ENCODE measurements at places on chromosomes 2 and 18.

DNA sequence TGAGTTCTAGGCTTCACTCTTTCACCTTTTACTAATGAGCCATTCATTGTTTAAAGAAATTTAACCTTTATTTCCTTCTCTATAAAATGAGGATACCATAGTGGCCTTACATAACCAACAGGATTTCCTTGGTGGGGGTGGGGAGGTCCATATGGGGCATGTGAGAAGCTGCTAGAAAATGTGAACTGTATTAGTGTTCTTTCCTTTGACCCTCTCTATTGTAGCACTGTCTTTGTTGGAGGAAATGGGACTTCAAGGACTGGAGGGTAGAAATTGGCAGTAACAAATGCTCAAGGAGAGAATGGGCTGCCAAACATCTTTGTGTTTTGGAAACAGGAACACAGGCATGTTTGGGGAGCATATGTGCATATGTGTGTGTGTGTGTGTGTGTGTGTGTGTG, 468.7 kb upstream of the ZEB2 start:
- DNase-seq: no peak

- no peak for DNase-seq
Observed at GRCh38 chr2:226995625-226996041, 159.8 kb downstream of the RHBDD1 start.

- no peak for DNase-seq
Observed at GRCh38 chr18:37742436-37742835, 176.8 kb upstream of the CELF4 start.

GRCh38 chr2:9250091-9250490, 43.5 kb downstream of the ASAP2 start:
- no peak for DNase-seq

GRCh38 chr2:68764806-68765311, 30.2 kb downstream of the ARHGAP25 start:
- DNase-seq: no peak

- DNase-seq: no peak
Observed at GRCh38 chr2:45728458-45728942, 77.0 kb downstream of the PRKCE start.

DNA sequence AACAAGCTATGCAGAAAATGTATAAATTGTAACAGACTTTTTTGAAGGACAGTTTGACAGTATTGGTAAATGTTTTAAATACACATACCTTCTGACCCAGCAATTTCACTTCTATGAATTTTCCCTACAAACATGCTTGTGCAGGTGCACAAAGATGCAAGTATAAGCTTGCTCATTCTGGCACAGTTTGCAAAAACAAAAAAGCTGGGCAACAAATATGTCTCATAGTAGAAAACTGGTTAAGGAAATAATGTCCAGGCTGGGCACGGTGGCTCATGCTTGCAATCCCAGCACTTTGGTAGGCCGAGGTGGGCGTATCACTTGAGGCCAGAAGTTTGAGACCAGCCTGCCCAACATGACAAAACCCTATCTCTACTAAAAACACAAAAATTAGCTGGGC, 96.9 kb upstream of the NEDD4L start:
- DNase-seq: no peak

DNA sequence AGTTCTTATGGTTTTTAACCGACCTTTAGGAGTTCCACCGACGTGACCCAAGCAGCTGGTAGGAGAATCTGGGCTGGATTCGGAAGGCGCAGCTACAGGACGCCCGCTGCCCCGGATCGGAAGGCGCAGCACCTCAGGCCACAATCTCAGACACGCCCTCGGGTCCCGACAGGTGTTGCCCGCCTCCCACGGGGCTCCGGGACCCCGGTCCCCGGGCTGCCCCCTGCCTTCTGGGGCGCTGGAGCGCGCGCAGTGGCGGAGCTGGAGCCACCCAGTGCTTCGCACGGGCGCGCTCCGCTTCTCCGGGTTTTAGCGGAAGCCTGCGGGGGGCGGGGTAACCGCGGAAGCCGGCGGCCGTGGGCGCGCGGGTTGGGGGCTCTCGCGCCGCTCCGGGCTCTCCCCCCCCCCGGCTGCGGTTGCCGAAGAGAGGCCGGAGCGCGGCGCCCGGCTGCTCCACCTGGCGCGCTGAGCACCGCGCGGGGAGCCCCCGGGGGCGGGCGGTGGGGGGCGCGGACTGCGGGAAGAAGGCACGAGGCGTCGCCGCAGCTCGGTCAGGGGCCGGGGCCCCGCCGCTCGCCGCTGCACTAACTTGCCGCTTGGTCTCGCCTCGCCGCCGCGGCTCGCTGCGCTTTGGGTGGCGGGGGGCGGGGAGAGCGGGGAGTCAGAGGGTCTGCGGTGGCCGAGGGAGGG, 718.8 kb downstream of the DPP10 start:
- no peak for DNase-seq

GRCh38 chr2:33321236-33321771, 155.1 kb upstream of the RASGRP3 start:
- DNase-seq: no peak

GRCh38 chr2:12288048-12288447, 428.7 kb upstream of the TRIB2 start:
- DNase-seq: no peak

DNA sequence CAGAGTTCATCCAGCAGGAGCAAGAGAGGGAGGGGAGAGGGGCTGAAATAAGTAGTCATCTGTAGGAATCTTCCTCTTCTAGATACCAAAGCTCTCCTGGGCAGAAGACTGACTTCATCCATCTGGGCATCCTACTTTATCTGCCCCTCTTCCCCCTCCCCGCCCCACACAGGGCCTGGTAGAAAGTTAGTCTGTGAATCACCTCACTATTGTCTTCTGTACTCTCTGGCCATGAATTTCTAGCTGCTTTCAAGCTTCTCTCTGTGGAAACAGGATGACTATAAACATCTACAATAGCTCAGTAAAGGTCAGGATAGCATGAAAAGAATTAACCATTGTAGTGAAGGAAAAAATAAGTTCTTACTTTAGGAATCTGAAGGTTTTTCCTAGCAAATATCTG, 47.7 kb upstream of the RNU4ATAC start:
- no peak for DNase-seq

DNA sequence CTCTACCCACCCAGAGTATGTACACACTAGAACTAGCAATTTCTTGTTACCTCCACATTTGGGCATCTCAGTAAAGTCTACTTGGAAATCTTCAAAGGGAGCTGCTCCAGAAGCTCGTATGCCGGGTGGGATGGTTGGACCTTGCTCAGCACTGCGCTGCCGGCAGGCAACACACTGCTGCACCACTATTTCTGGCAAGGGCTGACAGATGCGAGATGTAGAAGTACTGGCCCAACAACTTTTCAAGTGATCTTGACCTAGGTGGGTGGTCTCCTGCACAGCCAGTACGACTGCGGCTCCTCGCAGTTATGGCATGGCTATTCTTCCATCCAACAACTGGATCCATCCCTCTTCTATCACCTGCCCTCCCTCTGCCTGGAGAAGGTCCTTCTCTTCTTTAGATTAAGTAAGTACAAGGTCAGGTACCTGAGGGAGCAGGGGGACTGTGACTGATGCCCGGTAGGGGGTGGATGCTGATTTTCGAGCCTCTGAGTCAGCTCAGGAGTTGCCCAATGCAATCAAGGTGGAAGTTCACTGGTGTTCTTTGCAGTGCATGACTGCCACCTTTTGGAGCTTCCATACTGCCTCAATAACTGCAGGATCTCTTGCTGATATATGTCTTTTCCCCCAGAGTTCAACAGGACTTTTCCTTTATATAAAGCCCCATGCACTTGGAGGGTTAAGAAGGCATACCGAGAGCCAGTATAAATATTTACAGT, 100.4 kb upstream of the SLC1A4 start:
- no peak for DNase-seq

DNA sequence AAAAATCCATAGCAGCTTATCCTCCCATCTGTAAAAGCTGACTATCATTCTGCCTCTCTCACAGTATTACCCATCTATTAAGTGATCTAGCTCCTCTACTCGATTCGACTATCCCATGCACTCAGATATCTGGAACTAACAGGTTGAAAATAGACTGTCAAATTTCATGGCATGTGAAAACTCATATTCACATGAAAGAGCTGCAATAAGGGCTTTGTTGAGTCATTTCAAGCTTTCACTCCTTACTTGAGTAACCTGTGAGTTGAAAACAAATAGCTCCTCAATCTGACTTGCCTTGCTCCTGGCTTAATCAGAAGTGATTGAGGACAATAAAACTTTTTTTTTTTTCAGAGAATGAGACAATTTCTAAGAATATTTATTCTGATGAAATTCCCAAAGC, 192.4 kb upstream of the ERBB4 start:
- DNase-seq: no peak

DNA sequence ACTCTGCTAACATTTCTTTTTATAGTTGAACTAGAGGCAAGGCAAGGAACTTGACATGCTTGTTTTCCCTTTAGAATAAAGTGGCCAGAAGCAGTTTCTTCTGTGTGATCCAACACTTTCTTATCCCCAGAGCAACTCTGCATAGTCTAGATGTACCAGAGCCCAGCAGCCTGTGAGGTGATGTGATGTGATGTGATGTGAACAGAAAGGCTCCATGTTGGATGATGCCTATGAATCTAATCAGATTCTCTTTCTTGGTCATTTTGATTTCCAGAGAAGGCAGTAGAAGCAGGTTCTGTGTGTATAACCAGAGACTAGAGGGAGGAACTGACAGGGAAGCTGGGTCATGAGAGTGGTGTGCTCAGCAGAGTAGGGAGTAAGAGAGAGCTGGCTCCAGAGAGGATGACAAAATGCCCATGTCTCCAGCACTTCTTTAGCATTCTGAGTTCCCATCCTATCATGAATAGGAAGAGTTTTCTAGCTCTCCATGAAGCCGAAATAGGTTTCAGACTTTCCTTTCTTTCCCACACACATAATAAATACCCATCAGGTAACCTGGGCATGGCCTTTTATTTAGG, 31.0 kb upstream of the PTH2R start:
- DNase-seq: no peak

DNA sequence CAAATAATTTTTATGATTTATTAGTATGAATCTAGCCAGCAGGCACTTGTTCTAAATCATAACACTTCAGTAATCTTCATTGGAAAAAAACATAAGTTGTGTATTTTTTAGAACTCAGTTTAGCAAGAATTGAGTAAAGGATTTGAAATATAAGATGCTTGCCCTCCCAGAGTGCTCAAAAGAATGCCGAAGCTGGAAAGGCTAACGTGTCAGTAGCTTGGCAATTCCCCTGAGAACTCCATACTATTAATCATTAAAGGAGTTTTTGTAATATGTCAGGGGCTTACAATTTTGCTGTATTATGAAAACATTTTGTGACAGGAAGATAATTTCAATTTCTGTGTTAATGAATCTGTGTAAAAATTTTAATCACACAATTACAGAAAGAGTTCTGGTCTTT, 122.7 kb downstream of the GULP1 start:
- no peak for DNase-seq

DNA sequence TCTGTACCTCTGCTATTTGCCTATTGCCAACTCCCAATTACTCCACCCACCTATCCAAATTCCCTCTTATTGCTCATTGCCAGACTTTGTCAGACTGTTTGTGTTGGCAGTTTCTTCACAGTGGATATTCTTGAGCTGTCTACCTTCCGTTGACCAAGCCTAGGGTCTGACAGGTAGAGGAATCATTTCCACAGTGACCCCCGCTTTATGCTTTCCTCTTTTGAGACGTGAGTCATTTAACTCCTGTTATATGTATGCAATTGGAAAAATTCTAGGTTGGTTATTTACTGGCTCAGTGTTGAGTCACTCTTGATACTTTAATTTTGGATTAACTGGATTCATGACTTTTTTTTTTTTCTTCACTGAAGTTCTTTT, 187.7 kb downstream of the IRS1 start:
- DNase-seq: no peak

- DNase-seq: no peak
Observed at GRCh38 chr18:55588870-55589595, 1.0 kb upstream of the TCF4 start.

- no peak for DNase-seq
Observed at GRCh38 chr2:73156539-73157124, 43.9 kb upstream of the RAB11FIP5 start.

DNA sequence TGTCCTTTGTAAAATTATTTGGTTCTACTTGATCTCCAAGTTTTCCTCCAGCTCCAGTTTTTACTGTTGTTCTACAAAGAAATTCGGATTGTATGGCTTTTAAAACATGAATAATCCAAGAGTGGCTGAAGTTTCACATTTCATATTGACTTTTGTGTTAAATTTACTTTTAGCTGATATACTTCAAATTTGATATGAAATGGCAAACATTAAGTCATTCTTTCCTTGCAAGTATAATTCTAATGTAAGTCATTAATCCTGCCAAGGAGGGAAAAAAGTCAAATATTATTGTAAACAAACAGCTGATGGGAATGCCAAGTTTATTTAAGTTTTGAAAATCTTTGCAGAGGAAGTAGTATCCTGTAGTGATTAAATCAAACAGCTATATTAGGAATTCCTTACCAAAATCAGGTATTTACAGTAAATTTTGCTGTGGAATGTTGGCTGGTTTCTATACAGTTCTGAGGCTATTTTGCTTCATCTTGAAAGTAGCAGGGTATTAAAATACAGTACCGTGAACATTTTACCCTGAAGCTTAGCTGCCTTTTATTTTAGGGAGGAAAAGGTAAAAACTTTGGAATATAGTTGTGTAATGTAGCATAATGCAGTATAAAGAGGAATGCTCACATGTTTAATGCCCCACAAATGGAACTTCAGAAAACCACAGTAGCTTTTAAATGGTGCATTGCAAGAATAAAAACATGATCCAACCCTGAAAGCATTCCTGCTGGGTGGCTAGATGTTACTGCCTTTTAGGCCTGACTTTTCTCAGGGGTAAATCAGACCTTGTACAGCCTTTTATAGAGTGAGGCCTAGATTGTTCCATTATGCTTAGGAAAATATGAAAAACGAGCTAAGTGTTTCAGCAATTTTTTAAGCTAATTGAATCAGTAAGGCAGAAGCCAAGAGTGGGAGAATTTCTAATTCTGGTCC, 62.7 kb upstream of the NT5C1B start:
- no peak for DNase-seq

- no peak for DNase-seq
Observed at GRCh38 chr2:240305369-240305962, 130.0 kb upstream of the GPC1 start.

GRCh38 chr2:173400760-173401159, 46.1 kb downstream of the CDCA7 start:
- DNase-seq: no peak

DNA sequence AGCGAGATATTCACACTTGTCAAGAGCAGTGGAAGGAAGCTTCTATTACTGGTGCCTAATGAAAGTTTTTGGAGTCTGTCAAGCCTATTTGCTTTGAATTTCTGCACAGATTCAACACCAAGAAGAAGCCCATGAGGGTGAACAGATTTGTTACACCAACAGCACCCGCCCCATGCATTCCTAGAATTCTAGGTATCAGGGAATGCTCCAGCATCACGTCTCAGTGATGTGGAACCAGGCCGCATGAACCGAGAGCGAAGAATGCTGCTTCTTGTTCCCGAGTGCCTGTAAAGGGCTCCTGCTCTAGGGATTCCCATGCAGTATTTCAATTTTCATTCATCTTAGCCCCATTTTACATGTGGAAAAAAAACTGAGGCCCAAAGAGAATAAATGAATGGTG, 69.7 kb downstream of the KCNF1 start:
- no peak for DNase-seq
